ENCODE measurements at places on chromosomes 11 and 22.

DNA sequence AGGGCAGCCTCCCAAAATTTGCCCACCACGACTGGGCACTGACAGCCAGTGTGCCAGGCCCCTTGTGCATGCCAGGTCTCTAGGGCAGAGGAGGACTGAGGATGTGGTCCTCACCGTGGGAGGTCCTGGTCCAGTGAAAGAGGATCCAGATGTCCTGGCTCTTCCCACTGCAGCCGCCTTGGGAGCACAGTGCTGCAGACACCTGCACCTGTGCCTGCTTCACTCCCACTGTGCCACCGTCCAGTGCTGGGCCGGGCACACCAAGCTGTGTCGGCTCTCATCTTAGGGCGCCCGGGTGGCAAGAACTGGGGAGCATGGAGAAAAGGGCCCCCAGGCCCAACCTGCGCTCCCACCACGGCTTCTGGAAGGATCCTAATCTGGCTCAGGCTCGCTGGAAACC, 1147.1 kb downstream of the BRD1 start:
- DNase-seq: no peak

DNA sequence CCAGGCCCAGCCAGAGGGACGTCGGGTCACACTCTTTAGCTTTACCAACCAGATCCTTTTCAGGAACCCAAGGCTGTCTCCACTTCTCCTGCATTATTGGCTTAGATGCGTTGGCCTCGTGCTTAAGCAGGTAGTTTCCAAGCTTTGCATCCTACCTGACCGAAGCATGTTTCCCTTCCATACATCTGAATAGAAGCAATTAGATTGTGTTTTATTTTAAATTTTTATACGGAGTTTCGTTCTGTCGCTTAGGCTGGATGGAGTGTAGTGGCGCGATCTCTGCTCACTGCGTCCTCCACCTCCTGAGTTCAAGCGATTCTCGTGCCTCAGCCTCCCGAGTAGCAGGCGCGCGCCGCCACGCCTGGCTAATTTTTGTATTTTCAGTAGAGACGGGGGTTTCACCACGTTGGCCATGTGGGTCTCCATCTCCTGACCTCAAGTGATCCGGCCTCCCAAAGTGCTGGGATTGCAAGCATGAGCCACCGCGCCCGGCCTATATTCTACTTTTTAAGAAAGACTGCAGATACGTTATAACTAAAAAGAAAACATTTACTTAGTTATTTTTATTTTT, 677 bp downstream of the DYNC2H1 start:
- DNase-seq: no peak

DNA sequence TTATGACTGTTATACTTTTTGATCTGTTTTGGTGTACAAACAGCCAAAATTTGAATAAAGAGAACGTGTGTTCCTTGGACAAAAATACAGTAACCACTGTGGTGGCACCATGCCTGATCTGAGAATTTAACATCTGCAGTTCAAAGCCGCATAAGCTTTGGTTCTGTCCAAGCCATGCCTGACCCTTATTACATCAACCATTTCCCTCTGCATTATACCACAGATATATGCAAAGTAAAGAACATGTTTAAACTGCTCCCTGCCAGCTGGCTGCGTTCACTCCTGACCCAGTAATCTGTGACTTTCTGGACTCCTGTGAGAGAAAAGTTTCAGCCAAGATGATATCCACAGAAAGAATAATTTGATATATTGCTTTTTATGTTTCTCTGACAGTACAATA, 890.5 kb upstream of the ANO3 start:
- no peak for DNase-seq

DNA sequence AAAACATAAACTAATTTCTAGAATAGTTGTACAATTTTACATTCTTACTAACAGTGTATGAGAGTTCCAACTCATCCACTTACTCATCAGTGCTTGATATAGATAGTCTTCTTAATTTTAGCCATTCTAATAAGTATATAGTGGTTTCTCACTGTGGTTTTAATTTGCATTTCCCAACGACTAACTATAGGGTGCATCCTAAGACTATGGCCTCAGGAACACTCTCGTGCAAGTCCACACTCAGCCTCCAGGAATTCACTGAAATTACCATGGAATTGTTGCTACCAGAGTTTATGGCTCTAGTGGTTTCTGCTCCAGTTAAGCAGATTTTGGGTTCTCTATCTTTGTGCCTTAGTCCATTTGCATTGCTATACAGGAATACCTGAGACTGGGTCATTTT, 60.1 kb upstream of the GUCY1A2 start:
- DNase-seq: no peak

- no peak for DNase-seq
These were observed 17.3 kb downstream of the KCTD17 start for GRCh38 chr22:37068859-37069258.

- no peak for DNase-seq
These were observed 129.8 kb downstream of the MRTFA start for GRCh38 chr22:40506762-40507161.

GRCh38 chr22:42614312-42615091, at the start of gene POLDIP3:
POLDIP3 (minus strand) TSS chr22:42614883; CDS start chr22:42614857, 26 bp downstream.
- peak; percentile 99 for DNase-seq

Measured in left ventricle myocardium inferior (tissue), 1 donor.